ENCODE measurements at places on chromosomes 3 and 15.
A peak's percentile ranks its signal among the peaks of the same experiment; 100 is the strongest.

- no peak for DNase-seq
These were observed 7.0 kb downstream of the RHCG start for GRCh38 chr15:89489376-89489775.

GRCh38 chr3:126459763-126460127, 15.9 kb downstream of the ZXDC start:
- no peak for DNase-seq

GRCh38 chr3:41188306-41188705, 11.0 kb upstream of the CTNNB1 start:
- no peak for DNase-seq

DNA sequence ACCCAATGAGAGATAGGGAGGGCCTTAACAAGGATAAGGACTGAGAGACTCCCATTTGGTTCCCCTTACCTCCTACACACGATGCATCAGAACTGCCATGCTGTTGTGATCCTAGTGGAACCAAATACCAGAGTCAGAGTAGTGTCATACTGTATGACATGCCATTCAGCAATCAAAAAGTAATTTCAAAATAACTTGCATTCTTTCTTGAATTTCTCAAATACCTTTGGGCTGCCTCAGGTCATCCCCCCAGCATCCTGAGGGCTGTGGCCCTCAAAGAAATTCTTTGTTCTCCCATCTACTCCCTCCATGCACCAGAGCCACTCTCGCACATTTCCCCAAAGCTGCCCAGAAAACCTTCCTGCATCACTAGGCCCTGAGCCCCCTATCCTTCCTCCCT, 68.9 kb upstream of the PPP2R3A start:
- no peak for DNase-seq

- DNase-seq: no peak
These were observed 190.7 kb downstream of the CD47 start for GRCh38 chr3:107899990-107900651.

DNA sequence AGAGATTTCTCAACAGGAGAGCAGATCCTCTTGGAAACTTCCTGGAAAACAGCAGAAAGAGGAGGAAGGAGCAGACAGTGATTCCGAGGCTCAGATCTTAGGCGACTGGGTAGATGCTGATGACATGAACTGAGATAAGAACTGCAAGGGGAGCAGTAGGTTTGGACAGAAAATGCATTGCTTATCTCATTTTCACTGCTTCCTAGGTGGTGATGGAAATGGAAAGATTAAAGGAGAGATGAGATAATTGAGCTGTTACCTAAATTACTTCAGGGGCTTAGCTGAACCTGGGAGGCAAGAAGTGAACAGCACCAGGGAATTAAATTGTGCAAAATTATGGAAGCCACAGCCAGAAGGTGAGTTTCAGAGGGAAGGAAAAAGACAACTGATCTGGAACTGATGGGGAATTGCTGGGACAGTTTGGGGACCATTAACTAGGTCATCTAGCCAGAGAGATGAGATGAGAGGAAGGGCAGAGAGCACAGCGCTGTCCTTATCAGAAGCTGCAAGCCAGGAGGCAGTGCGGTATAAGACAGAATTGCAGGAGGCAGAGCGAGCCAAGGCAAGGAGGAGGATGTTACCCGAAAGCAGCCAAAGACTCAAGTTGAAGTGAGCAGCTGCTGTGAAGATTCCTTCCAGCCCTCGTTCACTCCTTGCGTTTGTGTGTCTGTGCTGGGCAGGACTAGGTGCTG, 140.4 kb downstream of the SRGAP3 start:
- no peak for DNase-seq

DNA sequence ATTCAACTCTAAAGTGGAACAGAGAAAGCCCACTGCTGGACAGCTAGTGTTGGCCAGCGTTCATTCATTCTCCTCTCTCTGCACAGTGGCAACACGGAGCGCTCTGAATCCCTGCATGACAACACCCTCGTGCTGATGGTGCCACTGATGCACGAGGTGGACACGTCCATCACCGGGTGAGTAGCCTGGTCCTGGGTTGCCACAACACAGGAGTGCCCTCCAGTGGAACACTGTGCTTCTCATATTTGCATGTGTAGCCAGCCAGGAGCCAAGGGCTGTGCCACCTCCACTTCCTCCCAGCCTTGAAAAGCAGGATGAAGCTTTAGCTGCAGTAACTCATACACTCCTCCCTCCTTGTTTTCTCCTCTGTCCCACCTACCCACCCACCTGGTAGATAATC, 120.0 kb upstream of the CTDSPL start:
- peak; percentile 15 for DNase-seq

DNA sequence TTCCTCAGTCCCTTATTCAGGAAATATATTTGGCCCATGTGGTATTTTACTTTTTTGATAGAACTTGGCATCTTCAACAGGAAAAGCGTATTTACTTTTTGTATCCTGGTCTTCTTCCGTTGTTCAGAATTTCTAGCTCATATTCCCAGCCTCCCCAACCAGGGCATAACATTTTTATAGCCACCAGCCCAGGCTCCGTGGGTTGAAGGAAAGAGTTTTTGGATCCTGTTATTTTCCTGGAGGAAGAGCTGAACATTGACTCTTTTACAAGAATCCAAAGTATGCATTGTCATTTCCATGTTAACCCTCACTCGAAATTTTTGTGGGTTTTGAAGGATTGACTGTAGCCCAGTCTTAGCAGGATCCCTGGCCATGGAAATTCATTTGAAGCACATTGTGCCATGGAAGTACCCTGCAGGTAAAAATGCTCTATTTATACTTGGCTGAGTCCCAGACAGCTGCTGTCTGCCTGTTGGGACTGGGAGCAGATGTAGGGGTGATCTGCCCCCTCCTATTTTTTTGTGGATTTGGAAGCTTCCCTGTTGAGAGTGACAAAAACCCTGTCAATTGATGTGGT, 98.8 kb downstream of the AKAP13 start:
- no peak for DNase-seq

DNA sequence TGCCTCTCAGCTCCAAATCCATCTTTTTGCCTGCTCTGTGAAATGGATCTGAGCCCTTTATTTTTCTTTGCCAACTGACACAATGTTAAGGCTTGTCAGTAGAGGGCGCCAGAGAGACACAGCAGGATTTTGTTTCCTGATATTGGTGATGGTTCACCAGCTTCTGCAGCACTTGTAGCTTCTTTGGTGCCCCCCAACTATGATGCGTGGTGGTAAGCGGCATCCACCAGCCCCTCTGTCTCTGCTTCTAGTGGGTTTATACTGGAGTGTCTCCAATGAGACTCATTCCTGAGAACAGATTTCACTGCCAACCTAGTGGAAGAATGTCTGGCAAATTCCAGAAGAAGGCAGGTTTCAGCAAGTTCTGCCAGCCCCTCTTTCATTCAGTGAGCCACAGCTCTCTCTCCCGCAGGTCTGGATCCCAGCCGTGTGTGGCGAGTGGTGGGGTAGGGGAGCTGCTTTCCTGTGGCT, 471.9 kb upstream of the FRG2C start:
- DNase-seq: no peak

GRCh38 chr15:52008698-52009434, 10.2 kb upstream of the MAPK6 start:
- DNase-seq: no peak

GRCh38 chr3:195147649-195148080, 123.3 kb downstream of the XXYLT1 start:
- DNase-seq: no peak

GRCh38 chr3:42946050-42946449, 33.1 kb upstream of the GASK1A start:
- no peak for DNase-seq

GRCh38 chr15:43948691-43949325, 122.0 kb downstream of the WDR76 start:
- no peak for DNase-seq

- DNase-seq: no peak
These were observed 32.4 kb upstream of the CDV3 start for GRCh38 chr3:133540896-133541674.

- no peak for DNase-seq
These were observed 445 bp upstream of the TSEN2 start for GRCh38 chr3:12483872-12484197.

GRCh38 chr15:31887246-31887645, 143.1 kb upstream of the CHRNA7 start:
- DNase-seq: no peak

DNA sequence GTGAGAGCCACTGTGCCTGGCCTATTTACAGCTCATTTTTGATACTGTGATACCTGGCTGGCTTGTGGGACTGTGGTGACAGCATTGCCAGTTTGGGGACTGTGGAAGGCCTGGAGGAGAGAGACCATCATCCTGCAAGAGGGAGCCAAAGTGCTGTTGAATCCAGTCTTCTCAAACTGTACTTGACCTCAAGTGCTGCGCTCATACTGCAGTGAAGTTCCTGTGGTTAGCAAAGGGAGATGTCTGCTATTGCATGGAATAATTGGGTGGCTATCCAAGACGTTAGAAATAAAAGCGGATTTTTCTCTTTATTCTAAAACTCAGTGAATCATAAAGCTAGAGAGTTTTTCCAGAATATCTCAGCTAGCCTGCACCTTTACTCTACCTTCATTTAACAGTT, 83.4 kb downstream of the CCK start:
- no peak for DNase-seq

DNA sequence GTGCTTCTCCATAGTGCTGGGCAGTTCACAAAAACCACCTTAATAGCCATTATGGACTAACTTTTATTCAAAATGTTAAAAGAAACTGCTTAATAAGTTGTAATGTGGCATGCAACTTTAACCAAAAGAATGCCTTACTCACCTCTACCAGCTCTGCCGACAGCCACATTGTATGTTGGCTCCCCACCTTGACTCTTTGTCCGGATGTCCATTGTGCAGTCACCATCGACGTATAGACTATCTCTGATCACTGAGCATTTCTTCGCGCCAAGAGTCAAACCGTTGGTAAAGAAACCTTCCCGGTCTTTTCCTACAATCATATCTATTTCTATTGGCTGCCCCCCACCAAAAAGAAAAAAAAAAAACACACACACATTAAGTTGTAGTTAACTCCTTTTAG, 2.5 kb downstream of the PFN2 start:
- no peak for DNase-seq

GRCh38 chr15:60729850-60730458, 251.0 kb upstream of the ICE2 start:
- DNase-seq: no peak
